ENCODE measurements at places on chromosomes 1 and 21.

- no peak for DNase-seq
Observed at GRCh38 chr21:45251635-45252447, 35.9 kb downstream of the POFUT2 start.

DNA sequence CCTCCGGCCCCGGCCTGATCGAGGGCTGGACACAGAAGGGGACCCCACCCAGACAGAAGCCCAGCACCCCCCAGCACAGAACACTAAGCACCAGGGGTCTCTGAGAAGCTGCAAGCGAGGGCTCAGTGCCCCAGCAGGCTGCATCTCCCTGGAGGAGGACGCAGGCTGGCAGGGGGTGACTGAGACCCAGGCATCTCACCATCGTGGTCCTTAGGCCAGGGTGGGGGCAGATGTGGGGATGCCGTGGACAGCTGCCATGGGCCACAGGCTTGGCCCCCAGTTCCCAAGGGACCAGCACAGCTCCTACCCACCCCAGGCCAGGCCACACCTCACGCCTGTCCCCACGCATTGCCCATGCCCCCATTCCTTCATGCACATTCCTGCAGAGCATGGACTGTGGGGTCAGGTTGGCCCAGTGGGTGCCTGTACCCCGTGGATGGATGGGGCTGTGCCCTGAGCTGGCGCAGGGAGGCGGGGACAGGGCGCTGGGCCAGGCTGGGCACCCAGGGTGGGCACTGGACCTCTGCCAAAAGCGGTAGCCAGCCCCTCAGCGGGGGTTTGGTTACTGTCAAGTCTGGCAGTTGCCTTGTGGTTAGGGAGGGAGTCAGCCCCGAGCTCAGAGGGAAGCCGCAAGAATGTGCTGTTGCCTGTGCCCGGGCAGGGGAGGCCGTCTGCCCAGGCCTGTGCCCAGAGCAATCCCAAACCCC, 61.5 kb downstream of the ARHGEF16 start:
- no peak for DNase-seq

- no peak for DNase-seq
Observed at GRCh38 chr1:2637442-2638145, 4.8 kb upstream of the MMEL1 start.

DNA sequence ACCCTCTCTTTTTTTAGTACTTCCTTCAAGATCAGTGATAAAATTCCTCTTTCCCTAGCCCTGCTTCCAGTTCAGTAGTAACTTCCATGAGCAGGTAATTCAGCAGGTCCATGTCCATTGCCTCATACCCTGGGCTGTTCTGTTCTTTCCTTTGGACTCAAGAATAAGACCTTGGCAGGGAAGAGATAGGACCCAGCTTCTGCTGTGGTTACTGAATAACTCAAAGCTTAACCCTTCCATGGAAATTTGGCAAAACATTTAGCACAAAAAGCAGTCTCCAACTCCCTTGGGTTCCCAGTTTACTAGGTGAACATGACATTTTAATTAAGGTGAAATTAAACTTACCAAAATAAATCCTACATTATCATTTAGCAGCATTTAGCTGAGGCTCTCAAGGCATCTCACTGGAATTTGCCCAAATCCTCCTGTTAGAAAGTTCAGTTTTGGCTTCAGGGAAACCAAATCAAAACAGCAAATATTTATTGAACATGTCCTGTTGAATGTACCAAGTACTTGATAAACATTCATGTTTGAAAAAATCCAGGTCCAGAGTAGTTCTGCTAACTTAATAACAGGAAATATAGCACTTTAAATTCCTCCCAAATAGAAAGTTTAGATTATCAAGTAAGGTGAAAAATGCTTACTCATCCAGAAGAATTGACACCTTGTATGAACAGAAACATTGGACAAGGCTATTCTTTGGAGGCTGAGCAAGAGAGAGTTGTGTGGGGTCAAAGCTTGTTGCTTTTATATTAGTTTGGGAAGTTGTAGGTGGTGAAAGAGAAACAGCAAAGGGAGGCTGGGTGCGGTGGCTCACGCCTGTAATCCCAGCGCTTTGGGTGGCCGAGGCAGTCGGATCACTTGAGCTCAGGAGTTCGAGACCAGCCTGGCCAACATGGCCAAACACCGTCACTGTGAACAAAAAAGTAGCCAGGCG, 8.4 kb upstream of the SERPINC1 start:
- DNase-seq: no peak
